Ammon's horn (tissue), 1 donor: ENCODE measurements at places on chromosomes 2 and 18.

- no peak for DNase-seq
These were observed 457.0 kb upstream of the HNRNPA3 start for GRCh38 chr2:176755537-176756135.

- DNase-seq, result no peak
These were observed 26.8 kb upstream of the ASXL2 start for GRCh38 chr2:25905126-25905525.

DNA sequence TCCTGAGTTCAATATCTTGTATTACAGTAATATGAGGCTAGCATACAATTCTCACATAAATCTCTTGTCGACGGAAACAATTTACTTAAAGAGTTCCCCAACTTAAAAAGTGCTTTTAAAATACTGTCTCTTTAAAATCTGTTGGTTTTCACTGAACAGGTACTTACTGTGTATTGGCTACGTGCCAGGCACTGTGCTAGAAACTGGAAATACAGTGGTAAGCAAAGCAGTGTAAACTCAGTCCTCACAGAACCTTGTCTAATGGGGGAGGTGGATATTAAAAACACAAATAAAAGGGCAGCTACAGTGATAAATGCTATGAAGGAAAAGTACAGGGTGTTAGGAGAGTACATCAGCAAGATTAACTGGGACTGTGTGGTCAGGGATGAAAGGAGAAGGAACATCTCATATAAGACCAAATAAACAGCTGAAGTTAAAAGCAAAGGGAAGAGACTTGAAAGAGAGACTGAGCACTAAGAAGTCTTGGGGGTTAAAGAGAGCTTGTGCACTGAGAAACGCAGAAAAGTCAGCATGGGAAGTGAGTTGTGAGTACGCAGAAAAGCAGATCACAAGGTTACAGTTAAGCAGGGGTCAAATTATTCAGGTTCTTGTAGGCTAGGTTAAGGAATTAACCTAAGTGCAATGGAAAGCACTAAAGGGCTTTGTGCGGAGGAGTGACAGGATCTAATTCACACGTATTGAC lies 52.5 kb downstream of the USP40 start:
- DNase-seq, result no peak

GRCh38 chr18:22346953-22347605 lies 70.6 kb downstream of the CTAGE1 start:
- DNase-seq, result no peak

DNA sequence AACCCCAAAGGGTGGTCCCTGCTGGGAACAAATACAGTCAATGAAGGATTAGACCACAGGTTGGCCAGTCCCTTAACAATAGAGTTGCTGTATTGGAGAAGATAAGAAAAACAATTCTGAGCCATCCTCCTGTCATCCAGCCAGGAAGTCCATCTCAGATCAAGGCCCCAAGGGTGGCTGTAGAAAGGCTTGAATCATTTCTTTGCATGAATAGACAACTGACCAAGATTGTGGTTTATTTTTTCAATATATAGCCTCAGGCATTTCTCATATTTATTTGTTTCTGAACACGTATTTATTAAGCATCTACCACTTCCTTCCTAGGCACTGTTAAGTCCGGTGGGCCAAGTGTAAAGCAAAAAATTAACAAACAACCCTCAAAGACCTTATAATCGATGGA lies 274.4 kb upstream of the SLC14A2 start:
- no peak for DNase-seq

DNA sequence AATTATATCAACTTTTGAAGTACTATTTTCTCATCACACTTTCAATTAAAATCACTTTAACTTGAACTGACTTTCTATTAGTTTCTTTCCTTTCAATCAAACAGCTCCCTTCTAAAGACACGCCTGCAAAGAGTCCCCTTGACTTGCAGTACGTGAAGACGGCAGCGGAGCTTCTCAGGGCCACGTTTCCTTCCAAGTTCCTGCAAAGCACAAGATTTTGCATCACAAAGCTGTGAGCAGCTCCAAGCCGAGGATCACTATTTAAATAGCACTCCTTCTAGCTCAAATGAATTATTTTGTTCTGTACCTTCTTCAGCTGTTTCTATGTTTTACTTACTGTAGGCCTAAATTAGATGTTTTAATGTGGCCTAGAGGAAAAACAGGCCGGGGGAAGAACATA lies 30.8 kb downstream of the SH3YL1 start:
- DNase-seq, result no peak

GRCh38 chr2:179562330-179562885 lies 297.8 kb upstream of the SESTD1 start:
- peak; percentile 30 for DNase-seq

DNA sequence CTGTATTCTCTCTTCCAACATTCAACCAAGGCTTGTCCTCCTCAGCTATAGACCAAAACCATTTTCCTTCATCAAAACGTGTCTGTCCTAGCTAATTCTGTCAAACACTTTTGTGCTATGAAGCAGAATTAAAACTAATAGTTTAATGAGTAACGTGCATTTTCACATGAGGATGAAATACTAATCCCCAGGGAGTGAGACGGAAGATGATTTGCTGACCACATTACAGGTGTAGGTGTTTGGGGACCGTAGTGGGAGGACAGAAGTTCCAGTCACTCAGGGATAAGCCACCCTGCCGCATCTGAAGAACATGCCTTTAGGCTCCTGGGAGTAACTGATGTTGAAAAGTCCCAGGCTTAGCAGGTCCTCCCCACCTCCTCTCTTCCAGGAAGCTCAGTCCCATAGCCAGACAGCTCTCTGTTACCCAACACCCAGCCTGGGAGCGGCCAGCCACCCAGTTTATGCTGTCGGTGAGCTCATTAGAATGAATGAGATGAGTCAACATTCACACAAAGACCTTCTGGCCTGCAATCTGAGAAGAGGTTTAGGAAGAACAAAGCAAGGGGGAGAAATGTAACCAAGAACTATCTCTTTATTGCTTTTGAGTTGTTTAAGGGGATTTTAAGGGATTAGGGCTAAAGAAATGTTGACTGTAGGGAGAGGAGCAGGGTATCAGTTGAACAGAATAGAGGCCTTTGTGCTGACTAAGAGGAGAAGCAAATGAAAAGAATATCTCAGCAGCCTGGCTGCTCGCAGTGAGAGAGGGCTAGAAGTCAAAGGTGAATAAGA lies 122.5 kb downstream of the FOXI3 start:
- DNase-seq, result no peak

- DNase-seq, result no peak
These were observed 25.0 kb downstream of the PTPN2 start for GRCh38 chr18:12858991-12859390.

- DNase-seq, result no peak
These were observed 55.7 kb downstream of the ATAD2B start for GRCh38 chr2:23871206-23871605.

DNA sequence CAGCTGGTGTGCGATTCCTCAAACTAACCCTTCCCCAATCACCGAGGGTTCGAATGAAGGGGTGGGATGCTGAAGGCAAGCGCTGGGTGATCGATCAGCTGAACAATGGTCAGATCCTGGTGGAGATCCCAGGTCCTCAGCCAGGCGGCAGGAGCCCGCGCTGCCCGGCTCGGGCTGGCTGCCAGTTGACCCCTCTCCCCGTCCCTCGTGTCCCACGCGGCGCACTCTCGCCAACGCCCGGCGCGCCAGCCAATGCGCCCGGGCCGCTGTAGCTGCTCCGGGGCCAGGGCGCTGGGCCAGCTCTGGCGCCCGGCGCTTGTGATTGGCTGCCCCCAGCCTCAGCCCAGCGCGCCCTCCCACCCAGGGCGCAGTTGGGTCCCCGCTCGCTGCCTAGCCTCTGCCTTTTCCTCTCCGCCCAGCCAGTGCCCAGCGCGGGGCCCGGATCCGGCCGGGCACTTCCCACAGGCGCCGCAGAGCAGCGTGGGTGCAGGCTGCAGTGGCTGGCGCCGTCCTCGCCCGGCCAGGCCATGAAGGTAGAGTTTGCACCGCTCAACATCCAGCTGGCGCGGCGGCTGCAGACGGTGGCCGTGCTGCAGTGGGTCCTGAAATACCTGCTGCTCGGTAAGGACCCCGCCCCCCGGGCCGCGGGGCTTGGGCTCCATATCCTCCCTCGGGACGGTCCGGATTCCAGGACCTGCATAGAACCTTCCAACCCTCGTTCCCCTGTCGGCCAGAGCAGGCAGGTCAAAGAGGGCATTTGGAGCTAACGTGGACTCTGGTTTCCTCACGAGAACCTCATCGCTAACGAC lies at the start of gene MOGAT1:
TSS of gene MOGAT1 (plus strand) at position 400 of the 809 bp plus-strand sequence. CDS start at position 528, 128 bp downstream.
- DNase-seq, result peak; percentile 54

- peak; percentile 16 for DNase-seq
These were observed 398.5 kb downstream of the CDH2 start for GRCh38 chr18:27778441-27778840.

GRCh38 chr2:9278439-9278838 lies 71.8 kb downstream of the ASAP2 start:
- no peak for DNase-seq

DNA sequence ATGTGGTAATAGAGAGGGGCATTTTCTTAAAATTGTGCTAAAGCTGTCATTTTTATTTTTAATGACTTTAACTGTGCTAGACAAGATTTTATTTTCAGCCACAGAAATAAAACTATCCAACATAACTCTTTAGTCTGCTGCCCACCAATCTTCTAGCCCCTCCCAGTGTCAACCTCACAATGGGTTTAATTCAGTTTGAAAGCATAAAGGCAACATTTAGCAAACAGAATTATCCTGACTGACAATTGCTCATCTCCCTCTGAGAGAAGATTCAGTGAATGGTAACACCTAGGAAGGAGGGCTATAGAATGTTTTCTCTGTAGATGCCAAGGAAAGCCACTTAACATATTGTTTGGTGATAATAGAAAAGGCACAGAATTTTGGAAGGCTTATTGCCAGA lies 5.2 kb downstream of the ERMN start:
- DNase-seq, result peak; percentile 77

DNA sequence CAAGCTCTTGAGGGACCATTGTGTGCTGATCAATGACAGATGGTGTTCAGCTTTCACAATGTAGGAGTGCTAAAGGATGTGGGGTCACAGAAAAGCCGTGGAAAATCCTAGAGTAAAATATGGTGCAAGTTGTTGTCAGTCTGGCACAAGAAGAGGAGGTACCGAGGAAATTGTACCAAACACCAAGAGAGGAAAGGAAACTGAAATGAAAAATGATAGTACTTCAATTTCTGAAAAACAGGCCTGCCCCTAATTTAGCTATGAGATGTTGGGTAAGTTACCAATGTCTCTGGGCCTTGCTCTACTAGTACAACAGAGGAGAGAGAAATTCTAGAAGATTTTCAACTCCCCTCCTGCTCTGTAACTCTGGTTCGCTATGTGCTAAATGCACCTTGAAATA lies 78.8 kb upstream of the PELI1 start:
- DNase-seq, result no peak

DNA sequence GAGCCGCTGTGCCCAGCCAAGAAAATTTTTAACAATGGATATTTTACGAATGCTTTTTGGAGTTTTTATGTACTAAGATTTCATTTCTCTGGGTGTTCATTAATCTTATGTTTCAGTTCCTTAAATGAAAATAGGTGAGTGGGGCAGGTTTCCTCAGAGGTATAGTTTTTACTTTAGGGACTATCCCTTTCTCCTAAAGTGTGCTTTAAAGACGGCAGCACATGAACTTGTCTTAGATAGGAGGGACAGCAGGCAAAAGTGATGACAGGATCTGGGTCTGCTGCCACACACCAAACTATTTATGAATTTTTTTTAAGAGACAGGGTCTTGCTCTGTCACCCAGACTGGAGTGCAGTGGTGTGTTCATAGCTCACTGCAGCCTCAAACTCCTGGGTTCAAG lies 8.0 kb upstream of the REL start:
- no peak for DNase-seq

DNA sequence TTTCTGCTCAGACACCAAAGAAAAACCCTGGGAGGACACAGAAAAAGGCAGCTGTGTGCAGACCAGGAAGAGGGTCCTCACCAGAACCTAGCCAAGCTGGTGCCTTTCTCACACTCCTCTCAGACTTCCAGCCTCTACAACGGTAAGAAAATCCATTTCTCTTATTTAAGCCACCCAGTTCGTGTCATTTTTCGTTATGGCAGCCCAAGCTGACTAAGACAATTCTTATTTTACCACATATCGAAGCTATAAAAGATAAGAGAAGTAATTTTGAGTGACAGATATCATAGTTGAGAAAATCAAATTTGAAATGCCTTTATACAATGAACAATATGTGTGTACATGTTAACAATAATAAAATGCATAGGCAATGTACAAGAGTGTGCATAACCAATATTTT lies 219.5 kb downstream of the CBLN2 start:
- no peak for DNase-seq

DNA sequence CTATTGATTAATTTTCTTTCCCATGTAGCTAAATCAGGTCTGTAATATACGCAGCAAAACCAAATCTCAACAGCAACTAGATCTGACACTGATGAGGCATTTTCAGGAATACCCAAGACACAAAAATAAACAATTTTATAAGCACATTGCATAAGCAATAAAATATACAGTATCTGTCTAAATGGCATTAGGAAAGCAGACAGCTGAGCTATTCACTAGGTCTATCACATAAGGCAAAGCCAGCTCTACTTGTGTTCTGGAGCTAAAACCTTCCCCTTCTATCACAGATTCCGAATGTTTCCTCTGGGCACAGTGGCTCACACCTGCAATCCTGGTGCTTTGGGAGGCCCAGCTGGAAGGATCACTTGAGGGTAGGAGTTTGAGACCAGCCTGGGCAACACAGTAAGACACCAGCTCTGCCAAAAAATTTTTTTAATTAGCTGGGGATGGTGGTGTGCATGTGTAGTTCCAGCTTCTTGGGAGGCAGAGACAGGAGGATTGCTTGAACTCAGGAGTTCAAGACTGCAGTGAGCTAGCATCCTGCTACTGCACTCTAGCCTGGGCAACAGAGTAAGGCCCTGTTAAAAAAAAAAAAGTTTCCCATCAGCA lies 21.1 kb downstream of the PTPN2 start:
- DNase-seq, result no peak

DNA sequence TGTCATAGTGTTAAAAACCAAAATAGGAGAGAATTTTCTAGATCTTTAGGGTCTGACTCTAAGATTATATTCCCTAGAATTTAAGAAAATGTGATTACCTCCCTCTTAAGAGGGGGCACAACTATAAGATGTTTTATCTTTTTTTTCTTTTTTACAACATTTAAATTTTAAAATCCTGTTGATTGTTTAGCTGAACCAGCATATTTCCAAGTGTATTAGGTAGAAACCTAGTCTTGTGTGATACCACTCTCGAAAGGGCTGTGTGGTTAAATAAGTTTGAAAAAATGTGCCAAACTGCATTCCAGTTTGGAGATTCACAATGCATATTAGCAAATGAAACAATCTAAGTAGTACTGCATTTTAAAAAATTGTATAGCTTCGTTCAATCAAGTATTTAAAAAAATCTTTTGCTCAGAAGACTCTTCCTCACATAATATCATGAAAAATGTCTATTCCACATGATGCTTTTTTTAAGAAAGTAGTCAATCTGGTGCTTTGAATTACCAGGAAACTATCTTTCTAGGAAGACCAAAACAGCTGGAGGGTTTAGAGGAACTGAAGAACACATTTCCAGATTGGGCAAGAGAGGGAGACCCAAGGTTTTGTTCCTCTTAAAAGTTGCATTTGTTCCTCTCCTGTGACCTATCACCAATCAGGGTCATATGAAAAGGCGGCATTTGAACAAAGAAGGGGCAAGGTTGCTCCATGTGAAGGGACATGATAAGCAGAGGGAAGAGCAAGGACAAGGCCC lies 98.8 kb downstream of the DPP4 start:
- no peak for DNase-seq

- no peak for DNase-seq
These were observed 116.9 kb downstream of the METTL8 start for GRCh38 chr2:171316755-171317337.
